ENCODE measurements at places on chromosomes 7 and 10.
A peak's percentile ranks its signal among the peaks of the same experiment; 100 is the strongest.

DNA sequence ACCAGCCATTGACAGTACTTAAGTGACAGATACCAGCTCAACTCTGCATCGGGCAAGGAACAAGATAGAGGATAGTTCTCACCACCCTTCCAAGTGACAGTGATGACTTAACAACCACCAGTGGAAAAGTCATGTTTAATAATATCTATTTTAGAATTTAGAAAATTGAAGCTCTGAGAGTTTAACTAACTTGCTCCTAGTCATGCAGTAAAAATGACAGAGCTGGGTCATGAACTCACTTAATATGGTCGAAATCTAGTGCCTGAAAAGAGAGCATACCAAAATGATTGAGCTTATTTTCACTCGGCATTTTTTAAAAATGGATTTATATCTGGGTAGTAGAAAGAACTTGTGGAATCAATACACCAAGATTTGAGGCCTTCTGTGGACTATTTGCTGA, 367.8 kb upstream of the IGFBP3 start:
- no peak for DNase-seq

GRCh38 chr10:125543796-125544195, 139.2 kb downstream of the TEX36 start:
- DNase-seq, result no peak

GRCh38 chr7:45713669-45714520, 139.7 kb downstream of the ADCY1 start:
- DNase-seq, result no peak

- DNase-seq, result no peak
Measured at GRCh38 chr7:125061776-125062397, 132.3 kb upstream of the POT1 start.

DNA sequence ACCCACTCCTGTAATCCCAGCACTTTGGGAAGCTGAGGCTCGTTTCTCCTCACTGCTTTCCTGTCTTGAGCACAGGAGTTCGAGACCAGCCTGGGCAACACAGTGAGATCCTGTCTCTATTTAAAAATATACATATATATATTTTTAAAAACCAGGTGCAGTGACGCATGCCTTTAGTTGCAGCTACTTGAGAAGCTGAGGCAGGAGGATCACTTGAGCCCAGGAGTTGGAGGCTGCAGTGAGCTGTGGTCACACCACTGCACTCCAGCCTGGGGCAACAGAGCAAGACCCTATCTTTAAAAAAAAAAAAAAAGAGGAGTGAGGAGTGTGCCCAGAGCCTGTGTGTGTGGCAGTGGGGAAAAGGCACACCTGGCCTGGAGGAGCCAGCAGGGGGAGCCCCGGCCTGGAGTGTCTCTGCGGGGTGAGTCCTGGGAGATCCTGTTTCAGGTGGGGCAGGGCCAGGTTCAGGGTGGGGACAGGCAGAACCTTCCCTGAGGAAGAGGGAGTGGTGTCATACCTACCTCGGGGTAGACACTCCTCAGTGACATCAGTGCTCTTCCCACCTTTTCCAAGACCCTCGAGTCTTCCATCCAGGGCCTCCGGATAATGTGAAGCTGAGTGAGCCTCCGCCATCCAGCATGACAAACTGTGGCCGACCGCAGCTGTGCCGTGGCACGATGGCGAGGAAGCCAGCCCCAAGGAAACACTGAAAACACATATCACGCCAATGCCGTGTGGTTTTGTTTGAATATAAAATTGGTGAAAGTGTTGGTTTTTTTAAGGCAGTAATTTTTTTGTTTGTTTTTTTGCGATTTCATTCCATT, 9.0 kb upstream of the ARPC1B start:
- DNase-seq, result peak; percentile 67

GRCh38 chr10:83078160-83078559, 1061.1 kb upstream of the GHITM start:
- no peak for DNase-seq

GRCh38 chr10:127563718-127564553, 14.8 kb downstream of the NPS start:
- DNase-seq, result peak; percentile 48

GRCh38 chr10:5840314-5841307, 27.4 kb upstream of the GDI2 start:
- DNase-seq, result no peak

DNA sequence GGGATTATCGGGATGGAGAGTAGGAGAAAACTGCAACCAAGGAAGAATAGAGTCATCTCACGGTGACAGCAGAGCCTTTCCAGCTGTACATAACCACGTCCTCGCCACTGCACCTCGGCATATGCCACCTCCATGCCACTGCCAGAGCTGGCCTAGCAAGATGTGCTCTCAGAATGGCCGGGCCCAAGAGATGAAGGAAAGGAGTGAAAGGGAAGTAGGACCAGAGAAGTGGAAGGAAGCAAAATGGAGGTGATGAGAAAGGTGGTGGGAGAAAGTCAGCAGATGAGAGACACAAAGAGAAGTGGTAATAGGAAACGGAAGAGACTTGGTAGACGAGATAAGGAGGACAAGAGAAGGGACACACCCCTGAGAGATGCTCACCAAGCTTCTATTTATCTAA, 8.0 kb upstream of the CALU start:
- DNase-seq, result no peak

Data from activated T-cell treated with anti-CD3 and anti-CD28 coated beads, Interleukin-2, amount 50 U/mL, for 48 hours (primary cell).